ENCODE measurements at places on chromosomes 4 and X.

GRCh38 chr4:102116121-102116520, 229.2 kb downstream of the SLC39A8 start:
- DNase-seq = no peak

- DNase-seq = no peak
Measured at GRCh38 chr4:120085705-120086104, 19.1 kb upstream of the MAD2L1 start.

DNA sequence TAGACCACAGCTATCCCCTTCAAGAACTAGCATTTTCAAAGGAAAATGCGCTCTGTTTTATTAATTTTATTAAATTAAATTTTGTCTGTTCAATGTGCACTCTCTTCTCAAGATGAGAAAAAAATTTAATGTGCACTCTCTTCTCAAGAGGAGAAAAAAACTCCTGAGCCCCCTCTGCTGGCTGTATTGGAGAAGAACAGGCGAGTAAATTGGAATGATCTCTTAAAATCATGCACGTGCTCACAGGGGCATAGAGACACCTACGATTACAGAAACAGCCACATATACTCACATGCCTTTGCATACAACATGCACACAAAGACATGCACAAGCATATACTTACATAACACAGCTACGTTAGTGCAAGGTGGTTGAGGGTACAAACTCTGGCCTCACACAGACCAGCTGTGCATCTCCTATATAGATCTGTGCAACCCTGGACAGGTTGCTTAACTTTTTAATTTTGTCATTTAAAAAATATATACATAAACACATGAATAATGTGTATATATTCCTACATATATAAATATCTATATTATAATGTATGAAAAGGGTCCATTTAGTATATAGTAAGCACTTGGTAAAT, 176.2 kb upstream of the CXorf66 start:
- no peak for DNase-seq

DNA sequence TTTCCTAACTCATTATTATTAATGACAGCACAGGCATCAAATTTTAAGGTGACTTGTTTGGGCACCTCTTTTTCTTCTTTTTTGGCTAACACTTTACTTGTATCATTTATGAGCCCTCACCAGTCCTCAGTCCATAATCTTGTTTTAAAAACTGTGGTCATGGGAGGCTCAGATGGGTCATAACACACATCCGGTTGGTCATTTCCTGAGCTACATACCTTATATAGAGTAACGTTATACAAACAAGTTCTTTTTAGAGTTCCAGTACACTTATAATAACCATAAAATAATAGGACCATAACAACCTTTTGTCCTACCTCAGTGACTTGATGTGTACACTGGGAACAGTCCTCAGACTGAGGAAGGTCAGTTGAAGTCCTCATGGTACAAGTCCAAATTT, 21.1 kb upstream of the PLS3 start:
- DNase-seq = no peak
